Stimulated activated CD4-positive, alpha-beta T cell treated with anti-CD3 and anti-CD28 coated beads, Interleukin-1b, Interleukin-23, amount 100 ng/mL, for 24 hours (primary cell): ENCODE measurements at places on chromosomes 11 and 22.

DNA sequence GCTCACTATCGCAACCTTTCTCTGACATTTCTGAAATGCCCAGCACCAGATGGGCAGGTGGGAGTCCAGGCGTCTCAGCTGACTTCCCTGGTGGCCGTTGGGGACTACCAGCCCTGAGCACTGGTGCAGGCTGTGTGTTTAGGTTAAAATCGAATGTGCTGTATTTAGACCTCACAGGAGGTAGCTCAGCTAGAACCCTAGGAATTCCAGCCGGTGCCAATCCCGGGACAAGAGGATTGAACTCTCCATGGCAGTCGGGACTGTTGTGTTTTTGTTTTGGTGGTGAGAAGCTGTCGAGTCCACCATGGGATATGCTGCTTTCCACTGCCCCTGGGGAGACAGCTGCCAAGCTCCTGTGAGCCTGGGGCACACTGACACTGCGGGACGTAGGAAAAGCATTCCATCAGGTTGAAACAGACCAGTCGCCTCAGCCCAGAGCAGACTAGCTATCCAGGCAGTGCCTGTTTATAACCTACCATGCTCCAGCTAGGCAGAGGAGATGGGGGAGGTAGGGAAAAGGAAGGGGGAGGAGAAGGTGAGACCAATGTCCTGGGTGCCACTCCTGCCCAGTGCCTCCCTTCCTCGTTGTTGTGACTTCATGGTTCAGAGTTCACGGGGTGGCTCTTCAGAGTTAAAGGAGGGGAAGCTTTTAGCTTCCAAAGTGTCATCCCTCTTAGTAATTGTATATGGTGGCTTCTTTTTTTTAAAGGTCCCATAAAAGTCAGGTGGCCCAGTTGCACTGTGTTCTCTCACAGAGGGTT lies 53.0 kb downstream of the MICAL2 start:
- no peak for DNase-seq

DNA sequence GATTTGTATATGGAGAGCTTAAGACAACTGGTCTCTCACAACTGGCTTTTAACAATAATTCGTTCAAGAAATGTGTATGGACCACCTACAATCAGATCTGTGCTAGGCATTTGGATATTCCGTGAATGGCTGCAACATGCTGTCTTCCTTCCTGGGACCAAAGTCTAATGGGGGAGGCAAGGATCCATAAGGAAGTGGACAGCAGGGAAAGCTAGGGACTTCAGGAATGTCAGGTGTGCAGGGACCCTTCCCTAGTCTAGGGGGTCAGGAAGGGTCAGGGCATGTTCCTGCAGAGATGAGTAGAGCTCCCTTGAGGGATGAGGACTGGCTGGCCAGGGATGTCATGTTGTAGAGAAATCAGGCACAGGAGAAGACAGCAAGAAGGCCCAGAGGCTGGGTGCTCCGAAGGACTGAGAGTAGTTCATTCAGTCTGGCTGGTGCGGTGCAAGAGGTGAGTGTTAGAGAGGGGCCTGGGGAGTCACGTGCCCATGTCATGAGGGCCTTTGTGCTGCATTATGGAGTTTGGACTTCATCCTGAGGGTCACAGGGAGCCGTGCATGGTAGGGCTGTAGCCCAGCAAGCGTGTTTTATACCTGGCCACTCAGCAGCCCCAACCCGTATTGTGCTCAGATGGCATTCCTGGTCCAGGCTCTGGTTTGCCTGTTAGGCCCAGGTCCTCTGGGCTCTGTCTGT lies 8.5 kb upstream of the NECTIN1 start:
- no peak for DNase-seq

DNA sequence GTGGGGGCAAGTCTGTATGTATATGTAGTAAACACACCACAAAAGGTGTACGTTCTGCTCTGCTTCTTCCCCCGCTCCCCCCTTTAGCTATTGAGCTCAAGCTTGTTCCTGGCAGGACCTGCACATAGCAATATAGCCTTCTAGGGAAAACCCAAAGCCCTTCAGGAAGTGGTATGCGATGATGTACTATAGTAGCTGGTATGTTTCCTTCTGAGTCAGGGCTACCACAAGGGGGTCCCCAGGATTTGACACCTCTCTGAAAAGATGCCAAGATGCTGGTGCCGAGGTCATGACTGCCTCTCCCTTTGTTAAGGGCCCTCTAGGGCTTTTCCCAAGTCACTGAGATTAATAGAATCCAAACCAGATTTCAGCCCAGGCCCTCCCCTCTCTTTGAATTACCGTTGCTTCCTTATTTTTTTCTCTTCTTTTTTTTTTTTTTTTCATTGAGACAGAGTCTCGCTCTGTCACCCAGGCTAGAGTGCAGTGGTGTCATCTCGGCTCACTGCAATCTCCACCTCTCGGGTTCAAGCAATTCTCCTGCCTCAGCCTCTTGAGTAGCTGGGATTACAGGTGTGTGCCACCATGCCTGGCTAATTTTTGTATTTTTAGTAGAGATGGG lies 268.4 kb downstream of the ETS1 start:
- DNase-seq, result peak; percentile 74

DNA sequence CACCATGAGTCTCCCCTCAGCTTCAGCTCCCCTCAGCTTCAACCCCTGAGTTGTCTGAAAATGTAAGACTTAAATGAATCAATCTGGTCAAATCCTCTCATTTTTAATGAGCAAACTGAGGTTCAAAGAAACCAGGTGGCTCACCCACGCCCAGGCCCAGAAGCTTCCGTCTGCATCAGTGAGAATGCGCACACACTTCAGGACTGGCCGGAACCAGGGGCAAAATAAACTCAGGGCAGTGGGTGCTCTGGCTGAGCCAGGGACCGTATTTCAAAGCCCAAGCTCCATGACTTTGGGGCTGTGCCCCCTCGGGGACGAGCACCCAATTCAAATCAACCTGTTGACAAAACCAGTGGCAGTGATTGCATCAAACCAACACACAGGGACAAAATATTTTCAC lies 3.1 kb downstream of the SULT4A1 start:
- DNase-seq, result no peak

GRCh38 chr11:30585125-30585891 lies 845 bp downstream of the MPPED2 start:
- no peak for DNase-seq

DNA sequence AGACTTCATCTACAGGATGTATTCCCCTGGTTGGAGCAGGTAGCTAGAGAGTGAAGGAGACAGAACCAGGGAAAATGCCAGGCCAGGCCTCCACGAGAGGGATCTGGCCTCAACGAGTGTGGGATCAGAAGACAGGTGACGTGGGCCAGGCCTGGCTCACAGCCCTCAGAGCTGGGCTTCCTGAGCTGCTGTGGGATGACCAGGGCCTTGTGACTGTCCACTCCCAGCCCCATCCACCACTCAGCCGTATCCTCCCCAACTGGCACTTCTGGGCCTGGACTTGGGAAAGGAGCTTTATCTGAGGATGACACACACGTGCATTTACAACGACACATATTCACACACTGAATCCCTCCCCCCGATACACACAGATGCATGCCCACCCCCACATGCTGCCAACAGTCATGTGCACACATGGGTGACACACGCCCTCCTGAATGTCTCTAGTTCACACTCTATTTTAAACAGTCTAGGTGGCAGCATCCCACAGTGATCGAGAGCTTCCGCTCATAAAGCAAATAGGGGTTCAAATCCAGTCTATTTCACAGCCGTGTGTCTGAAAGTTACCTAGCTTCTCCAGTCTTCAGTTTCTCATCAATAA lies 93.1 kb downstream of the TP53I11 start:
- DNase-seq, result no peak

GRCh38 chr22:47341464-47341863 lies 579.0 kb downstream of the TBC1D22A start:
- no peak for DNase-seq

DNA sequence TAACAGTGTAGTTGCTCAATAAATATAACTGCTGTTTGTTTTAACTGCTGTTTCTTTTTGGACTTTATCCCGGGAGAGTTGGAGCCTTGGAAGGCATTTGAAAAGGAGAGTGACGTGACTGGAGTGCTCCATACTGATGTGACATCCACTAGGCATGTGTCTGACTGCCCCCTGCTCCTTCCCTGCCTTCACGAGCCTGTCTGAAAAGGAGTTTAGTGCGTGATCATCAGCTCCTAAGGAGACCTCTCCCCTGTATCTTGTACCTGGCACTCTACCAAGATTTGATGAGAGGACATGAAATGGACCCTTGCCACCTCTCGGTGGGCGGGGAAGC lies 22.9 kb downstream of the ZBTB16 start:
- DNase-seq, result no peak

DNA sequence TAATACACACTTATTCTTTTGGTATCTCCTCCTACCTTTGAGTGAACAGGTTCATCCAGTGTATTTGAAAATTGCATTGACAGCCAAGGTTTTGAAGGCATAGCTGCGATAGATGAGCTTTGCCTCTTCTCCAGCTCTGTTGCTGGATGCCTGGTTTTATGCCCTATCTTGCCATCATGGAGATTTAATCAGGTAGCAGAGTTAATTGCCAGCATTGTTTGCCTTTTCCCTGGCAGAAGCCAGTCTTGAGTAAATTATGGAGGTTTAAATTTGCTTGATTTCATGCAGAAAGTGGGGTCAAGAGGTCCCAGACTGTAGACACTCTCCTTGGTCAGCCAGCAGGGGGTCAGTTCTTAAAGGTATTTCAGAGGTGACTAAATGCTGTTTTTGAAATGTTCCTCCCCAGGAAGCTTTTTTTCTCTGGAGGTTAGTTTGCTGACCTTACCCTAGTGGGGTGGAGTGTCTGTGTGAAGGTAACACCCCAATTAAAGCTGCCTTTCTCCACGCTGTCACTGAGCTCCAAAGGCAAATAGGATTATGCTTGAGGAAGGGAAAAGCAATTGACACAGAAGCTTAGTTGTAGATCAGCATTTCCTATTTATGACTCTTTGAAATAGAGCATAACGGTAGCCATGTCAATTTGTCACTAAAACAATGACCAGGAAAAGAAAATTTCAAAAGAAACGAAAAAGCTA lies 96.0 kb downstream of the EXT2 start:
- DNase-seq, result no peak

GRCh38 chr11:72217841-72218240 lies 1.2 kb downstream of the FOLR2 start:
- DNase-seq, result no peak

GRCh38 chr11:19615341-19616183 lies 97.1 kb upstream of the NAV2 start:
- no peak for DNase-seq

DNA sequence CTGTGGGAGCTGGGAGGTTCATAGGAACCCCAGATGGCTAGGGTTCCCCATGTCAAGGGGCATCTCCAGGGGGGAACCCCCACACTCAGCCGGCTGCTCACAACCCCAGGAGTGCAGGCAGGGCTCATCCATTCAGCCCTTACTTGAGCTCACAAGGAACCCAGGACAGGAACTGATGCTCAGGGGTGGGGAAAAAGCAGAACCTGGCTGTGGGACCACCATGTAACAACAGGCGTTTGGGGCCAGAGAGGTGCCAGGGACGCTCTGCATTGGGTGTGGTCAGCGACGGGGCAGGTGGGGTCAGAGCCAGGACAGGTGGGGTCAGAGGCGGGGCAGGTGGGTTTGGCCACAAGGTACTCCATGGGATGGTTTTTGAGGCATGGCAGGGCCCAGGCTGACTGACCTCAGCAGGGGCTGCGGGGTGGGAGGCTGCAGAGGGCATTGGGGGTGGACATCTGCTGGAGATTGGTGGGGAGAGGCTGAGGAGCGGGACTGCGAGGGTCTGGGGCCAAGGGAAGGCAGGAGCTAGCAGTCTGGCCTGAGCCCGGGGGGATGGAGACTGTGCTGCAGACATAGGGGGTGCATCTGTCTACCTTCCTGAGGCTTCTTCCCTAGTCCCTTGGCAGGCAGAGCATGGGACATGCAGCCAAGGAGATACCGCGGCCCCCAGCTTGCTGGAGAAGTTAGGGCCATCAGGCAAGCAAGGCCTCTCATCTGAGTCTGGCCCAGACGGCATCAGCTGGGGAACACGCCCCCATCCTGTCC lies 34.0 kb upstream of the CARS1 start:
- no peak for DNase-seq

- DNase-seq, result no peak
Observed at GRCh38 chr11:94895451-94895850, 77.9 kb downstream of the CWC15 start.

DNA sequence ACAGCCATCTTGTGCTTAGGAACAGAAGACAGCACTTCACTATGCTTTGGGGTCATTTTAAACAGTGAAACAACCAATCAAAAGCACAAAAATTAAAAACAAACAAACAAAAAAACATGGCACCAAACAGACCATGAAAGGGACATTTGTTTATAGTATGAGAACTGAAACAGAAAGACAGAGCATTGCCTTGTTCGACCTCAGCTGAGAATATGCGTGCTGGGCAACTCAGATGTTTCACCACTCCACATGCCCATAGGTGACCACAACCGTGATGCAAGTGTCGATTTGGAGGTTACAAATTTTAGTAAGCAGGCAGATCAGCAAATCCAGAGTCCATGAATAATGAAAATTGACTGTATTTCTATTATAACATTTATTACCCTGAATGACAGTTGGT lies 30.0 kb downstream of the NNMT start:
- no peak for DNase-seq

- DNase-seq, result no peak
Observed at GRCh38 chr22:44396727-44397722, 84.3 kb upstream of the SHISAL1 start.

DNA sequence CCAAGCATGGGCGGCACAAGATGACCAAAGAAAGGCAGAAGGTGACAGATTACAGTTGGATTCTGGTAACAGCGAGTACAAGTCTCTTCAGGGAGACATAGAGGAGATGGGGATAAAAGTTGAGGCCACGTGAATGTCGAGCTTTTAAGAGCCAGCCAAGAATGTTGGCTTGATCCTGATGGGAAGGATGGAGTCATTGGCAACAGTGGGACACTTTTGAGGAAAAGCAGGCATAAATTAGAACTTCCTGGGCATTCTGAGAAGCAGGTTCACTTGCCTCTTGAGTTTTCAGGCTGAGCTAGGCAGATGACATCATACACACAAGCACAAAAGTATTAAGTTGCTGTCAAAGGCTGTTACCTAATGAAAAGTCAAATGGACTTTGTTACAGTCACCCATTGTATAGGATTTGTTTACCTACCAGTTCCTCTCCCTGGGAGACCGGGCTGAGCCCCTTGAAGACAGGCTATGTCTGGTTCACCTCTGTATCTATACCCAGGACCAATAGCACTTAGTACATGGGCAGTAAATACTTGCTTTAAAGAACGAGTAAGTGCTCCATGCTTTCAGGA lies 41.1 kb downstream of the TNRC6B start:
- no peak for DNase-seq

GRCh38 chr11:17610085-17610894 lies 63.2 kb downstream of the OTOG start:
- DNase-seq, result no peak

GRCh38 chr11:10042699-10043098 lies 251.3 kb downstream of the SBF2 start:
- DNase-seq, result no peak
